Stimulated activated CD8-positive, alpha-beta memory T cell treated with anti-CD3 and anti-CD28 coated beads, Interleukin-4, amount 100 ng/mL, for 48 hours (primary cell): ENCODE measurements at places on chromosomes 3 and 15.

GRCh38 chr3:194382892-194383223 is 13.3 kb upstream of the LRRC15 start:
- no peak for DNase-seq

DNA sequence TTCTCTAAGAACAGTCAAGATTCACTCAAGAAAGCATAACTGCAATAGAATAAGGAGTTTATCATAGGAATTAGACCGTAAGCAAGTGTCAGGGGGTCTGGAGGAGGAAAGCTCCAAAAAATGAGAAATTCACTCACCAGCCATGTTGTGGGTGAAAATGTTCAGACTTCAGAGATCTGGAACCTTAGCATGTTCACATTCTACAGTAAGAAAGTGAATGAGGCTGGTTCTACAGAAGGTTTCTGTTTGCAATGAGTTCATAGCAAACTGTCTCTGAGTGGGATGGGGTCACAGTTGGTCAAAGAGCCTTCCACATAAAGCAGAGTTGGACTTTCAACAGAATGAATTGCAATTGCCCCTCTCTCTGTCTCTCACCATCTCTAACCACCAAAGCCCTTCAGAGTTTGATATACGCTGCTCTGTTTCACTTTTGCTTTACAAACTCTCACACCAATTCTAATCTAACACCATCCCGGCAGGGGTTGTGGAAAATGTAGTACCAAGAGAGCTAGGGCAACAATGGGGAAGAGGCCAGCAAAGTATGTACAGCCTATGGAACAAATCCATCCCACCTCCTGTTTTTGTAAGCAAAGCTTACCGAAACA is 581.8 kb upstream of the UBE2E2 start:
- no peak for DNase-seq

DNA sequence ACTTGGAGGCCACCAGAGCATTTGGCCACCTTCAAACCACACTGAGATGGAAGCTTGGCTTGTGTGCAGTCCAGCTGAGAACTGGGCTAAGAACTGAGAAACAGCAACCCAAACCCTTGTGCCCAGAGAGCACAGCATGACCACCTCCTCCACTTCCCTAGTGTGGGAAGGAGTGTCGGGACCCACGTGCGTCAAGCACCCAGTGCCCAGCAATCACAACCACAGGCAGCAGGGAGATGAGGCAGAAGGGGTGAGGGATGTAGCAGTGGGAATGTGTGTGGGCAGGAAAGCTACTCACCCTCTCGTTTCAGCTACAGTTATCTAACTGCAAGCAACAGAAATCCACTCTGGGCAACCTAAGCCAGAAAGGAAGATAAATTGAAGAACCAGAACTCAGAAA is 25.0 kb upstream of the RFTN1 start:
- no peak for DNase-seq

GRCh38 chr15:81309647-81310450 is 14.1 kb downstream of the STARD5 start:
- DNase-seq: no peak

DNA sequence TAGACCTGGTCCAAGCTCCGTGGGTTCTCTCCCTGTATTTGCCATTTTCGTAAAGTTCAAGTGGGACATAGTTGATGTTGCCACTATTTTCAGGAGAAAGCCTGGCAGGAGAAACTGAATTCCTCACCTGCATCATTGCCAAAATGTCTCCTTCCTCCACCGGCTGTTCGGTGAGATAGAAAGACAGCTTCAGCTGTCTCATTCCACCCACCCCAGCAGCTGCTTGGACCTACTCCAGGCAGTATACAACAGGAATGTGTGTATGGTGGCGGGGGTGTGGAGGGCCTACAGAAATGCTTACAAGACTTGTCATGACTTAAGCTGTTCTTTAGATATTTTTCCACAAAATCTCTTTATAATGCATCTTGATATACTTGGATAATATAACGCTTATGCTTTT is 132.7 kb upstream of the RAP2B start:
- no peak for DNase-seq

GRCh38 chr3:42256135-42256819 is 9.7 kb downstream of the CCK start:
- DNase-seq: no peak

DNA sequence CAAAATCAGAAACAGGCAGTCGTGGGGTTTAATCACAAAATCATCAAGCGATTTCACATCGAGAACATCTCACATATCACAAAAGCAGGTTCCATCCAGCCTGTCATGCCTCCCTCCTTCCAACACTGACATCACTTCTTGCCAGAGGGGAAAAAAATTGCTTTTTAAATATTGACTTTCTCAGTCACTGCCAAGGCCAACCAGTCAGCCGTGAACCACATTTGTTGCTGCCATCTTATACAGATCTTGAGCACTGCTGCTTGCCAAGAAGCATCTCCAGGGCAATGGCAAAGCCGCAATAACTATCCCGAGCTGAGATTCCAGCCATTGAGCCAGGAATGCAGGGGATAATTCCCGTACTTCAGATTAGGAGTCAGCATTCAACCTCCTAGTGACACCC is 174.6 kb downstream of the ANXA2 start:
- no peak for DNase-seq

DNA sequence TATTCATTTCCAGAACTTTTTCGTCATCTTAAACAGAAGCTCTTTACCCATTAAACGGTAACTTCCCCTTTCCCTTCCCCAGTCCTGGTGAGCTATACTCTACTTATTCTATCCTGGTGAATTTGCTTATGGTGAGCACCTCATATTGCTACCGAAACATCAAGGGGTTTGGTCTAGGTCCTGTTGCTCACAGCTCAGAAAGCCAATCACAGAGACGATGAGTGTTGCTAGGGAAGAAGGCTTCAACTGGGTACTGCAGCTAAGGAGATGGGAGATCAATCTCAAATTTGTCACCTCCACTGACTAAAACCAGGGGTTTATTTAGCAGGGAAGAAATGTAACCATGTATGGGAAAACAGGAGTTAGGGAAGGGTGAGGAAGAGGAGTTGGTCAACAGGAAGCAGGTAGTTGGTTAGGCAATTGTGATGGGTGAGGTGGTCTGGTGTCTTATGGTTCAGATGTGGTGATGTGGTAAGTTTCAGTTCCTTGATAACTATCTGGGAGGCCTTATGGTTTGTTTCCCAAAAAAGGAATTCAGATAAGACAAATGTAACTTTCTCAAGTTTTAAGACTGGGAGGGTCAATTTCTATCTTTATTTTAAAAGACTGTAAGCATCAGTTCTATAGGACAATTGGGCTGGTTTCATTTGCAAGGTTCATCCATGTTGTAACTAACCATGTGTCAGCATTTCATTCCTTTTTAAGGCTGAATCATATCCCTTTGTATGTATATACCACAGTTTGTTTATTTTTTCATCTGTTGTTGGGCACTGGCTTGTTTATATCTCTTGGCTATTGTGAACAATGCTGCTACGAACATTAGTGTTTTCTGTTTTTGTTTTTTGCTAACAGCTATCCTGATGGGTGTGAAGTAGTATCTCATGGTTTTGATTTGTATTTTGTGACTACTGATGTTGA is 24.3 kb downstream of the ARHGAP11B start:
- DNase-seq: no peak
